Gastroesophageal sphincter (tissue), 4 donors: ENCODE measurements at places on chromosomes 7 and 10.

DNA sequence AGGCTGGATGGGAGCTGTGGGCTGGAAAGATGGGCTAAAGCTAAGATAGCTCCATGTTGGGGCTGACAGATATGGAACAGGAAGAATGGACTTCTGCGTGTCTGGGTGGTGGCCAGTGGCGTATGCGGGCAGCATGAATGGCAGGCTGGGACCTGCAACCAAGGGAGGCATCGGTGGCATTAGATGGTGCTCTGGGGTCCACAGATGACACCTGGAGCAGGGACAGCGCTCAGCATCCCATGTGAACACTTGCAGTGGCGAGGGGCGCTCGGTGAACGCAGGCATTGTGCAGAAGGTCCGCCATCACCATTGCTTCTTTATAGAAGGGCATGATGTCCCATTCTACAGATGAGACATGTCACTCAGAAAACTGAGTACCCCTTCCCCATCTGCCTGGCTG lies 21.0 kb upstream of the SMARCD3 start:
- ATAC-seq = no peak

GRCh38 chr7:43117095-43117494 lies 4.6 kb downstream of the HECW1 start:
- ATAC-seq = no peak

GRCh38 chr7:150800581-150801241 lies at the start of gene TMEM176A:
TSS of gene TMEM176A (plus strand) at chr7:150800769. CDS start at chr7:150801551, 782 bp downstream.
- peak; percentile 40 for ATAC-seq

- ATAC-seq = no peak
Observed at GRCh38 chr7:2099048-2099957, 133.4 kb downstream of the MAD1L1 start.

- ATAC-seq = no peak
Observed at GRCh38 chr10:122665329-122665860, 34.3 kb downstream of the C10orf120 start.

DNA sequence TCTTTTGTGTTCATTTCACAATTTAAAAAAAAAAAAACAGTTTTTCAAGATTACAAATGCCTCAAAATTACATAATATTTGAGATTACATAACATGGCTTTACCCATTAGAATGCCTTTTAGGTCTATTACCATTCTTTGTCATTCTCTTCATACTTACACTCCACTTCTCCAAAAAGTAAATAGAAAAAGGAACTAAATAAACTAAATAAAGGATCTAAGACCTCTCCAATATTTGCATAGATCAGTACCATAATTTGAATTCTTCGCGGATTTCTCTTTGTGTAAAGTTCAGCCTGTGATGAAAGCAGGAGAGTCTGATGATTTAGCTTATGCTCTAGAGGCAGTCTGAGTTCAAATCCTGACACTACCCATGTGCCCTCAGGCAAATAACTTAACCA lies 56.4 kb upstream of the C1GALT1 start:
- no peak for ATAC-seq

DNA sequence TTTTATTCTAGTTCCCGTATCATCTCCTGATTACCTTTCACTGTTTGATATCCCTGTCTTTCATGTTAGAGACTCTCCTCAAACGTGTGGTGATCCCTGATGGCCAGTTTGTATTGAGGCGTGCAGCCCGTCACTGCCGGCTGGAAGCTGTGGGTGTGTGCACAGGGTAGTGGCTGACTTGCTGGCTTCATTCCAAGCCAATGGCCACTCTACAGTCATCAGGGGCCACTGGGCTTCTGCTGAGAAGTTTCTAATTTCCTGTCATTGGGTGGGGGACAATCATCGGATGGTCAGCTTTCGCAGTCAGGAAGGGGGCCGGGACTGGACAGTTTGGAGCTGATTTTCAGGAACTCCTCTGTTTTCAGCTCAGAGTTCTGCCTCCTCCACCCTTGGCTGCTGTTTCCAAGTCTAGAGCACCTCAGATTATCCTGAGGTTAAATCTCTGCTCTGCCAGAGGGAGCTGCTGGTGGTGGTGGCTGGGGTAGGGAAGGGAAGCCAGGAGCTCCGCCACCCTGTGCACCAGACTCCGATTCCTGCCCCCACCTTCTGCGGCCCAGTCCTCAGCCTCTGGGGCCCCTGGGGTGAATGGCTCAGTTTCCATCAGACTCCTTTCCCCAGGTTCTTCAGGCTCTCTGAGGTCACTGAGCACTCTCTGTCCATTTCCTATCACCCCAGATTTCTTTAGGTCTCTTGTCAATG lies 34.9 kb downstream of the BAIAP2L1 start:
- ATAC-seq = peak; percentile 78

- no peak for ATAC-seq
Observed at GRCh38 chr7:22660732-22661131, 66.3 kb upstream of the IL6 start.

GRCh38 chr10:128843972-128844371 lies 623.1 kb upstream of the MGMT start:
- ATAC-seq = no peak

- ATAC-seq = no peak
Observed at GRCh38 chr10:58087896-58088295, 179.8 kb downstream of the IPMK start.

- ATAC-seq = peak; percentile 56
Observed at GRCh38 chr10:91887272-91888076, 21.8 kb downstream of the FGFBP3 start.

GRCh38 chr10:90318659-90319058 lies 539.2 kb downstream of the HTR7 start:
- ATAC-seq = no peak

DNA sequence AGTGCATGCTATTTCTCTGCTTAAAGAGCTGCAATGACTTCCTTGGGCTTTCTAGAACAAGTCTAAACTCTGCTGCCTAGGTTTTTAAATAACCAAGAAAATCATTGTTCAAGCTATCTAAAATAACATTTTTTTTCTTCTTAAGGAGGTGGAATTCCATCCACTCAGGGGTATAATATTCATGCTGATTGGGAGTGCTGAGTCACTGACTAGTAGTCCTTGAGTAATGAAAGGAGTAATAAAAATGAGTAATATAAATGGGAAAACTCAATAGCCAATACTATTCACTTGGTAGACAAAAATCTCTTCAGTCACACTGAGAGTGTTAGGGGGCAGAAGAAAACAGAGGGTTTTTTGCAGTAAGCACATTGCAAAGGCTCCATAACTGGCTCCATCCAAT lies 72.0 kb downstream of the GFRA1 start:
- ATAC-seq = no peak

DNA sequence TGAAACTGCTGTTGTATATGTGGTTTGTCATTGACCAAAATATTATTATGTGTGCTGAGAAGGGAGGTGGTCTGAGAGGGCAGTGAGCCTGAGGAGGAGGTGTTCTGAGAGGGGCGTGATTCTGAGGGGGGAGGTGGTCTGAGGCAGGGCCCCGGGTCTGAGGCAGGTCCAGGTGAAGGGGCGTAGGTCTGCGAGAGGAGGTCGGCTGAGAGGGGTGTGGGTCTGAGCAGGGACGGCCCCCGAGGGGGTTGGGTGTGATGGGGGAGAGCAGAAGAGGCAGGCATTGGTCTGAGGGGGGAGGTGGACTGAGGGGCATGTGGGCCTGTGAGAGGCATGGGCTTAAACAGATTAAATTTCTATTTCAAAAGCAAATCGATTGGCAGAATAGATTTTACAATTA lies 32.4 kb downstream of the AKR1C4 start:
- no peak for ATAC-seq

GRCh38 chr10:19785366-19785765 lies 30.9 kb upstream of the PLXDC2 start:
- ATAC-seq = no peak

DNA sequence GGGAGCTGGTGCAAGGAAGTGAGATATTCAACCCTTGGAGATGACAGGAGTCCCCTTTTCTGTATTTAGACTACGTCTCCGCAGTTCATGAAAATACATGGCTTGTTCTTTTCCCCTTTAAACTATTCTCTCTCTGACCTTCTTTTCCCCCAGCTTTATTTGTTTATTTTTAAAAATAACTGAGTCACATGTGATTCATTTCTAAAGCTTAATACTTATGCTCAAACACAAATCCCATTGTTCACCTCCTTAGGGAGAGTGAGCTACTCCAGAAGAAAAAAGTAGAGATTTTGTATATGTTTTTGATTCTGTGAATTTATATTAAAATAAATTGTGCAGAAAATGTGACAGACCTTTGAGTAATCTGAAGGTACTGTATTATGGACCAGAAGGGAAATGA lies 35.9 kb upstream of the FZD1 start:
- no peak for ATAC-seq

- ATAC-seq = no peak
Observed at GRCh38 chr10:61398366-61399129, 54.6 kb downstream of the TMEM26 start.

DNA sequence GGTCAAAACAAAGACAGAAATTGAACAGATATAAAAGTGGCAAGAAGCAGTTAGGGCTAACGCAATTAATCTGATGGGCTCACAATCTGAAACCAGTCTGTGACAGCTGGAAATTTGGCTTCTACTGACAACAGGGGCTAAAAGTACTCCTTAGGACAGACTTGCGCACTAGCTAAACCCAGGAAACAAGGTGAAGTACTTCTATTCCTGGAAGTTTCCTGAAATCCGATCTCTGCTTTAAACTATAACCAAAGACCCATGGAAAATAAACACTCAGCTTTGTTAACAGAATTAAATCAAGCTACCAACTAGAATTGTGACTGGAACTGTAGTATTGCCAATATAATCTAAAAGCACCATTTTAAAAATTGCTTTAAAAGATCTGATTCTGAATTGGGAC lies 520.2 kb upstream of the ZWINT start:
- no peak for ATAC-seq

DNA sequence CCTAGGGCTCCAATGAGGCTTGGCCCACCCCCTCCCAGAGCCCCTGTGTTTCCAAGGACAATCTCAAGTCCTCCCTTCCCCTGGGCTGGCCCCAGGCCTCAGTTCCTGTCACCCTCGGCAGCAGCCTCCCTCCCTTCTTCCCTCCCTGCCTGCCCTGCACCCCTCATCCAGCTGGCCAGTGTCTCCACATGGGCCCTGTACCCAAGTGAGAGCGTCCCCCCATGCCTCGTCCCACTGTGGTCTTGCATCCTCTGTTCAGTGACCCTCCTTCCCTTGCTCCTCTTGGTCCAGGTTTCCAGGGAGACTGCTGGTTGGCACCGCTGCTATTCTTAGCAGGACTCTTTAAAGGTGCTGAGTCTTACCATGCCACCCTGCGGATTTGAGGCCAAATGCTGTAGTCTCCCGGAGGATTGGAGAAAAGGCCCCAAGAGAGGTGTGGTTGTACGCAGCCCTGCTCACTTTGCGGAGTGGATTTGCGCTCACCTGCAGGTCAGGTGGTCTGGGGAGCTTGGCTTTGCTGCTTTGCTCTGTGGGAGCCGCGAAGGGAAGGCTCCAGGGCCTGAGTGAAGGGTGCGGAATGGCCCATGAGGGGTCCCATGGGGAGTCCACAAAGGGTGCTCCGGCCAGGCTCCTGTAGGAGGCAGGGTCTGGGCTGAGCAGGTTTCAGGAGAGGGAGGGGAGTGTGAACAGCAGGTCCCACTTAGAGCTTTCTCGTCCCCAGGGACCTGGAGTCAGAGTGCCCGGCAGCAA lies 519.2 kb downstream of the TCERG1L start:
- ATAC-seq = no peak

DNA sequence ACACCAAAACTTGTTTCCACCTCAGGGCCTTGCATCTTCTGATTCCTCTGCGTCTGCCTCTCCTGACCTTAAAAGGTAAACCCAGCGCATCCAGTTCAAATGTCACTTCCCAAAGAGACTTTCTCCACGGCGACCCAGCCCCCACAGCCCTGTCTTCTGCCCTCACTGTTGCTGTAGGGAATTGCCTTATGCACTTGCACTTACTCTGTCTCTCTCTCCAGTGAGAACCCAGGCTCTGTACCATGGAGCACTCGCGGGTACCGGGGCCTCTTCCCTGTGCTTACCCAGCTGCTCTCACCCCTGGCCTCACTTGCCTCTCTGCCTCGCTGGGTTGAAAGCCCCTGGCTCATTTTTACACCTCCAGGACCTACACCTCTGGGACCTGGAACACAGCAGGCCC lies 48.4 kb downstream of the AOC1 start:
- ATAC-seq = no peak

- no peak for ATAC-seq
Observed at GRCh38 chr10:86956195-86956847, 1.1 kb downstream of the MMRN2 start.

GRCh38 chr7:88324699-88325098 lies 18.0 kb upstream of the STEAP4 start:
- no peak for ATAC-seq

DNA sequence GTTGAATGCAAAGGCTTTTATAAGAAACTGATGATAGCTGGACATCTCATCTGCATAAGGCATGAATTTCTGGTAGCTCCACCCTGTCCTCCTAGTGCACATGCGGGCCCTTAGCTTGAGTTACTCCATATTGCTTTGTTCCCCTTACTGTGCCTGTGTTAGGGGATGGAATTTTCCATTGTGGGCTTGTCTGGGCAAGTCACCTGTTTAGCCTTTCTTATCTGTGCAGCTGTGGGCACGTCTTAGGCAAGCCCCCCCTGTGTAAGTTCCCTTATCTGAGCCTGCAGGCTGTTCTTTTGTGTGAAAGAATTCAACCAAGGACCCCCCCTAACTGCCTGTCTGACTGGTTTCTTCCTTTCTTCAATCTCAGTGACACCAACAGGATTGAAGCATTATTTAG lies 14.5 kb upstream of the CROT start:
- ATAC-seq = no peak

DNA sequence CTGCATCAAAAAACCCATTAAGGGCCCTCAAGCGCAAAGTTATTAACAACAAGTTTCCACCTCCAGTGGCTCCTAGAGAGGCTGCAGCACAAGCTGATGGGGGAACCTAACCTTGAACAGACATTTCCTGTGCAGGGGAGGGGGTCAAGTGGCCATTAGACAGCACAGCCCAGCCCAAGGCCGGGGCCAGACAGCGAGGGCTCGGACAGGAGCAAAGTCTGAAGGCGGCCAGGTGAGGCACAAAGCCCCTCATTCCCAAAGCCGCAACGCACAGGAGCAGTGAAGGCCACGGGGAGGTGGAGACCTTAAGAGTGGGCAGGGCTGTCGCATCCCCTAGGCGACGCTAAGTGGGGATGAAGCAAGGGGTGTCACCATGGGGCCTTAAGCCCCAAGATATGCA lies 73.2 kb upstream of the ZNF746 start:
- no peak for ATAC-seq

- no peak for ATAC-seq
Observed at GRCh38 chr7:47332213-47332612, 249.7 kb downstream of the TNS3 start.

GRCh38 chr7:141891336-141891735 lies 24.9 kb upstream of the OR9A4 start:
- ATAC-seq = no peak
